ENCODE measurements at places on chromosomes 12 and 14.
A peak's percentile ranks its signal among the peaks of the same experiment; 100 is the strongest.

GRCh38 chr14:92850492-92850891 lies 56.4 kb downstream of the GOLGA5 start:
- no peaks in the 10 kb centered on the region for H3K4me1 ChIP-seq
- no peak for DNase-seq
- H3K27ac ChIP-seq, result no peak overlapping the region
- H3K4me3 ChIP-seq, result no peak overlapping the region
- peaks cover 2% of the 10 kb centered on the region for H3K36me3 ChIP-seq

GRCh38 chr12:11980115-11980514 lies 90.6 kb upstream of the BCL2L14 start:
- DNase-seq, result no peak
- no peaks in the 10 kb centered on the region for H3K27me3 ChIP-seq
- no peak overlapping the region for H3K27ac ChIP-seq

DNA sequence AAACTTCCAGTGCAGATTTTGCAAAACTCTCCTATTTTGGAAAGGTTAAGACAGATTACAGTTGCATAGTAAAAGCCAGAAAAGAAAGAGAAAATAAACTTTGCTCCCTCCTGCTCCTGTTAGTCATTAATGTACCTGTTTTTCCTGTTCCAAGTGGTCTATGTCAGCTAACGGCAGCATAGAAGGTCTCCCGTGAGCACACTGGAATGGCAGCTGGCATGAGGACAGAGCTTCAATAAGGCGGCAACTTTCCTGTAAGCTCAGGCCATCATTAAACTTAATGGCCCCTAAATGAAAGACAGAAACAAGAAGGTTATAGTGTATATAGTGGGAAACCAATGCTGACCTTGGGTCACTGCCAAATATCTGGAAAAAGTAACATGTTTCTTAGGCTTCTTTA lies 16.0 kb downstream of the EIF2B2 start:
- no peaks in the 10 kb centered on the region for H3K4me1 ChIP-seq
- H3K36me3 ChIP-seq, result peaks cover 23% of the 10 kb centered on the region
- no peak overlapping the region for H3K4me3 ChIP-seq
- H3K27ac ChIP-seq, result no peak overlapping the region
- DNase-seq, result no peak

DNA sequence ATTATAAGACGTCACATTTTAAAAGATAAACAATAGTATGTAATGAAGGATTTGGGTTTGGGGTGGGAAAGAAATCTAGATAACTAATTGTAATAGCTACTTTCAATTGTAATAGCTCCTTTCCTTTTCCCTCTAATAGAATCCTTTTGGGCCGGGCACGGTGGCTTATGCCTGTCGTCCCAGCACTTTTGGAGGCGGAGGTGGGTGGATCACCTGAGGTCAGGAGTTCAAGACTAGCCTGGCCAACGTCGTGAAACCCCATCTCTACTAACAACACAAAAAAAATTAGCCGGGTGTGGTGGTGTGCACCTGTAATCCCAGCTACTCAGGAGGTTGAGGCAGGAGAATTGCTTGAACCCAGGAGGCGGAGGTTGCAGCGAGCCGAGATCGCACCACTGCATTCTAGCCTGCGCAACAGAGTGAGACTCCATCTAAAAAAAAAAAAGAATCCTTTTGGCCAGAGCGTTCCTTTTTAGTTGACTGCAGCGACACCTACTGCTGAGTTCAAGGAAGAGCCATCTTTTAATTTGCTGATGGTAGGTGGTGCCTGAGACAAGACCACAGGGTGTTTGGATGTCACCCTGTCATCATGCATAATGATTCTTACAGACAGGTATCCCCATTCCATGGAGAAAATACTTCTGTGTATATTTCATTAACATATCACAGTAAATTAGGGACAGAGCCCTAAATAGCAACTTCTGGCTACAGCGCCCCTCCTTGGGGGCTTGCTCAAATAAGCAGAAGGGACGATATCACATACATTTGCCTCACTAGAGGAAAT lies 79.5 kb downstream of the ARMH4 start:
- peaks cover 6% of the 10 kb centered on the region for H3K4me1 ChIP-seq
- peak; percentile 65 for DNase-seq
- no peaks in the 10 kb centered on the region for H3K27me3 ChIP-seq
- H3K36me3 ChIP-seq, result peaks cover 5% of the 10 kb centered on the region
- no peak overlapping the region for H3K27ac ChIP-seq
- H3K4me3 ChIP-seq, result no peak overlapping the region

DNA sequence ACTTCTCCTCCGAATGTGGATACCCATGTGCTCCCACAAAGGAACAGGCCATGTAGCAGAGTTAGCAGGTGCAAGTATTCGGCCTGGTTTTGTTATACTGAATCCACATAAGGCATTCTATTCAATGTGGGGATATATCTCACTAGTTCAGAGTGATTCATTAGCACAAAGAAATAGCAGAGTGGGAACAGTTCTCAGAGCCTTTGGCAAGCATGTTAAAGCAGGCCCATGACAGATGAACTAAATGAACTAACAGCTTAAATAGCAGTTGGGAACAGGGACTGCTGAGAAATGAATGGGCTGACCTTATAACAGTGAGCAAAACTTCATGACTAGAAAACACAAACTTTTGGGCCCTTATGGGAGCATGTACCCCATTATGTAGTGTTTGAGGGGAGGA lies 352.0 kb downstream of the FLRT2 start:
- no peaks in the 10 kb centered on the region for H3K27me3 ChIP-seq
- H3K4me1 ChIP-seq, result peaks cover 4% of the 10 kb centered on the region
- DNase-seq, result no peak

GRCh38 chr12:15052691-15053090 lies 79.8 kb downstream of the PDE6H start:
- no peak overlapping the region for H3K27ac ChIP-seq
- no peaks in the 10 kb centered on the region for H3K36me3 ChIP-seq
- H3K27me3 ChIP-seq, result peaks cover 3% of the 10 kb centered on the region
- no peak for DNase-seq
- no peaks in the 10 kb centered on the region for H3K4me1 ChIP-seq

GRCh38 chr14:63770187-63770807 lies 42.4 kb upstream of the SGPP1 start:
- no peaks in the 10 kb centered on the region for H3K36me3 ChIP-seq
- H3K27me3 ChIP-seq, result no peaks in the 10 kb centered on the region
- DNase-seq, result peak; percentile 19

- H3K36me3 ChIP-seq, result peaks cover 9% of the 10 kb centered on the region
- DNase-seq, result no peak
- H3K27me3 ChIP-seq, result no peaks in the 10 kb centered on the region
Measured at GRCh38 chr12:110649341-110649847, 35.5 kb downstream of the TCTN1 start.

DNA sequence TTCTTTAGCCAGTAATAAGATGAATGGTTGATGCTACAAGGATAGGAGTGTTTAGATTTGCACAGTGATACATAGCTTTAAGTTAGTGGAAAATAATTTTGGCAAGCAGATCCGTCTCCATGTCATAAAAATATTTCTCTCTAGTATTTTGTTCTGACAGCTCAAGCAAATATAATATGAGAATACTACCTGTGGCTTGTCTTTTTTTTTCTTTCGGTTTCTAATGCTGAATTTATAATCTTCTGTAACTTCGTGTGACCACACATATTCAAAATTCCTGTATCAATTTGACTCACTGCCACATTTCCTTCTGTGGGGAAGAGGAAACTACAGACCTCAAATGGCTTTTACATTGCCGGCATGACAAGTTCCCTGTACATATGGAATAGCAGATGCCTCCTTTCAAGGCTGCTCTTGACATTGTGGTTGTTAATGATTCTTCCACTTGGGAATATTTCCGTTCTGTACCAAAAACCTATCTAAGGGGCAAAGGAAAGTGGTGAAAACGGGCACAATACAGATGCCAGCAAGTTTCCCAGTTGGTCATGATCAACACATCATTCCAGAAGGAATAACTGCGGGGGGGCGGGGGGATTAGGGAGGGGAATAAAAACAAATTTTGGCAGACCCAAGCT lies 103.6 kb upstream of the CCDC91 start:
- no peak for DNase-seq
- H3K27ac ChIP-seq, result no peak overlapping the region
- H3K4me3 ChIP-seq, result no peak overlapping the region
- H3K27me3 ChIP-seq, result no peaks in the 10 kb centered on the region
- H3K36me3 ChIP-seq, result no peaks in the 10 kb centered on the region

DNA sequence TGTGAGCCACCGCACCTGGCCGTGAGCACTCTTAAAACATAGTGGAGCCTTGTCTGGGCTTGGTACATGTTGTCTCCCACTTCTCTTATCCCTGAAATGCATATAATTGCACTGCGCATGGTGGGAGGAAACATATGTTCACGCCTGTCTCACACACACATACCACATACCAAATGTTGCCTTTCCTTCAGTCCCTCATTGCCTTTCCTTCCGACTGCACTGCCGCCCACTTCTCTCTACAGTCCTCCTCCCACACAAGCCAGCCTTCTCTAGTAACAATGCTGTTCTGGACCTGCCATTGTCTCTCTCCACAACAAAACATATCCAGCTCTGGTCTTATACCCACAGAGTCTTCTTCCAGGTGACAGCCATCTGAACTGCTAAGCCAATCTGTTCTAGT lies 88.3 kb upstream of the PTHLH start:
- DNase-seq, result no peak
- H3K4me1 ChIP-seq, result peaks cover 3% of the 10 kb centered on the region
- H3K4me3 ChIP-seq, result no peak overlapping the region
- no peak overlapping the region for H3K27ac ChIP-seq
- no peaks in the 10 kb centered on the region for H3K36me3 ChIP-seq

DNA sequence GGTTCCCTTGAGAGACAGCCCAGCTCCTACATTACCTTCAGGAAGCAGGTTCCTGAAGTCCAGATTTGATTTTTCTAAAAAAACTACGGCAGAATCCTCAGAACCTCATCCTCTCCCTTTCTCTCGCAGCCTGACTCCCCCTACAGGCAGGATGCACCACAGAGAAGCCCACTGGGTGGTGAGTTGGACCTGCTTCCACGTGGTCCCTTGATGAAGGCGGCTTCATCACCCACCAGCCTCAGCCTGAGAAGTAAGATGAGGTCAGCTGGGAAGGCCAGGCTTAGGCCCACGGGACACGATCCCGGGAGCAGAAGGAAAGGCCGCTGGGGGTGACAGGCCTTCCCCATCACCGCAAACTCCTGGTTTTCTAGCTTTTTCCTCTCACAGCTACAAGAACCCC lies 83.0 kb downstream of the ACTN1 start:
- no peaks in the 10 kb centered on the region for H3K27me3 ChIP-seq
- H3K4me1 ChIP-seq, result no peaks in the 10 kb centered on the region
- no peak overlapping the region for H3K27ac ChIP-seq
- DNase-seq, result no peak

DNA sequence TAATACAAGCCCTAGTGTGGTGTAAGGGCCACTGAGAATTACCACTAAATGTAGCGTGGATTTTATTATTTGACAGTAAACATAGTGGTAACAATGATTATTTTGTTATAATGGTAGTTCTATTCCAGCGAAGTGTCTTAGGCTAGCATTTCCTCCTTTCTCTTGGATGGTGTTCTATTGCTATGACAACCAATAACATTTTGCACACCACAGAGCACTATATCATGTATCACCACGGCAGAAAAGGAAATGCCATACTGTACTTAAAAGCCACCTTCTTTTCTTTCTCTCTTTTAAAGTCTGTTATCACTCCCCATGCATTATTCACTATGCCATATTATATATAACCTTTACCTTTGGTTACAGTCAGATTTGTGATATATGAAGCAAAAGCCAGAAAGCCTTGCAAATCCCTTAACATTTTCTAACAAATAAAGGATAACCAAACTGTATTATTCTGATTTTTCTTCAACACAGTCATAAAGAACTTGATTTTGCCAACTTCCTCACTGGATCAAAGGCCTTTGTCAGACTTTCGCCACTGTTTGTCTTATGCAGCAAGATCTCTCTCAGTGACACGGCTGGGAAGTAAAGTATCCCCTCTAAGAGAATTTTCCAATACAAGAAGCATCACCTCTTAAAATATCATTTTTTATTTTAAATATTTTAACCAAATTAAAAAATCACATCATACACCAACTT lies 195.8 kb downstream of the FOXN3 start:
- DNase-seq, result no peak
- H3K27me3 ChIP-seq, result no peaks in the 10 kb centered on the region
- peaks cover 19% of the 10 kb centered on the region for H3K4me1 ChIP-seq

GRCh38 chr14:49191380-49191779 lies 394.8 kb downstream of the RPS29 start:
- H3K4me3 ChIP-seq, result no peak overlapping the region
- DNase-seq, result no peak
- H3K4me1 ChIP-seq, result peaks cover 31% of the 10 kb centered on the region
- no peaks in the 10 kb centered on the region for H3K27me3 ChIP-seq
- H3K27ac ChIP-seq, result no peak overlapping the region
- no peaks in the 10 kb centered on the region for H3K36me3 ChIP-seq

- no peak for DNase-seq
- H3K36me3 ChIP-seq, result no peaks in the 10 kb centered on the region
- H3K27ac ChIP-seq, result no peak overlapping the region
- no peaks in the 10 kb centered on the region for H3K27me3 ChIP-seq
Measured at GRCh38 chr12:29053567-29053966, 95.5 kb upstream of the FAR2 start.

GRCh38 chr12:49368240-49368600 lies 958 bp downstream of the SPATS2 start:
- no peaks in the 10 kb centered on the region for H3K27me3 ChIP-seq
- peaks cover 3% of the 10 kb centered on the region for H3K36me3 ChIP-seq
- no peak overlapping the region for H3K27ac ChIP-seq
- no peak for DNase-seq

All from neural crest cell (in vitro differentiated cells).